ENCODE measurements at places on chromosomes 1 and 21.

GRCh38 chr1:234322979-234323378, 50.3 kb upstream of the COA6 start:
- DNase-seq = no peak

GRCh38 chr1:59565611-59566410, 248.9 kb upstream of the HOOK1 start:
- no peak for DNase-seq

GRCh38 chr1:78143673-78144072, 97.9 kb downstream of the GIPC2 start:
- no peak for DNase-seq

- no peak for DNase-seq
Measured at GRCh38 chr1:40405812-40406211, 32.3 kb downstream of the SMAP2 start.

DNA sequence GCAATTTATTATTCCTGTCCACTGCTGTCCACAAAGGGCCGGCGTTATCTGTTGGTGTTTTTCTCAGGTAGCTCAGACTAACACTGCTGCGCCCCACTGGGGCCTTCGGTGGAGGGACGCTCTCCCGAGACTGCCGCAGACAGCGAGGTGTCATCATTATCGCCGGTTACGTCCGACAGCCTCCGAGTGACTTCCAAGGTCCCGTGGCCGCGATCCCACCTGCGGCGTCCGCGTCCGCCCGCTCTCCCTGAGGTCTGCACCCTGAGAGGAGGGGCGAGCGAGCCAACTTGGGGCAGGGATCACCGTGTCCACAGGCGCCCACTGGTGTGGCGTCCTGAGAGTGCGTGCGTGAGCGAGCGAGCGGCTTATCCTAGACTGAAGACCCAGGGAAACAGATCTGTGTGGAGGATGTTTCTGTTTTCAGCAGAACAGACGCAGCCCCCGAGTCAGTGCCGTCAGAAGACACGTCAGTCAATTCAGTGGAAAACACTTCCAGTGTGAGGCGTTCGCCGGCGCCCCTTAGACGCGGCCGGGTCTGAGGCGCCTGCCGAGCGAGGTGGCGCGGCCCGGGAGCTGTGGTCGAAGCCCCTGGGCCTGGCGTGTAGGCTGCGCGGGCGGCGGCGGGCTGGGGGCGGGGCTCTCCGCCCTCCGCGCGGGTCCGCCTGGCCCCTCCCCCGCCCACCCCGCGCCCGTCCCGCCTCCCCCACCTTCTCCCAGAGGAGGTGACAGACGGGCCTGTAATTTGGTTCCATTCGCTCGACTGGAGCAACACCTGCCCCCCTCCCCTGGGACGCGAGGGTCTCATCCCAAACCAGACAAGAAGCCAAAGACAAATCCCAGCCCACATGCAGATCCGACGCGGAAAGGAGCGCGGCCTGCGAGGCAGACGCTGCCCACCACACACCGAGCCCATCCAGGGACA, 12.6 kb downstream of the NHLH2 start:
- no peak for DNase-seq

DNA sequence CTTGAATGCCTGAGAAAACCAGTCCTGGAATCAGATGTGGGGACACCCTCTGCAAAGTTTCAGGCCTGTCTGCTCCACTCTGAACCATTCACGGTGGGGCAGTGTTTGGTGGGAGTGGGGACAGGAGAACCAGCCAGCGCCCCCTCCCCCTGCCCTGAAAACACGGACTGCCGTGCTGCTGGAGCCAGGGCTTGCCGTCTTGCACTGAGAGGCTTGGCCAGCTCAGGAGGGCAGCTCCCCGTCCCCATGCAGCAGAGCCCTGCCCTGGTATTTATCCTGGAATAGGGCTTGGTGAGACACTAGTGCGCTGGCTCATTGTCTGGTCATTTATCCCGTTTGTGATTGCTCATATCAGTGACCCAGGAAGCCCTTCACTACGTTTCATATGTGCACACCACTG, 3.9 kb downstream of the S100B start:
- DNase-seq = no peak

- no peak for DNase-seq
Measured at GRCh38 chr1:47675721-47676120, 237.9 kb downstream of the FOXD2 start.

GRCh38 chr1:219676012-219676765, 63.3 kb upstream of the ZC3H11B start:
- no peak for DNase-seq

DNA sequence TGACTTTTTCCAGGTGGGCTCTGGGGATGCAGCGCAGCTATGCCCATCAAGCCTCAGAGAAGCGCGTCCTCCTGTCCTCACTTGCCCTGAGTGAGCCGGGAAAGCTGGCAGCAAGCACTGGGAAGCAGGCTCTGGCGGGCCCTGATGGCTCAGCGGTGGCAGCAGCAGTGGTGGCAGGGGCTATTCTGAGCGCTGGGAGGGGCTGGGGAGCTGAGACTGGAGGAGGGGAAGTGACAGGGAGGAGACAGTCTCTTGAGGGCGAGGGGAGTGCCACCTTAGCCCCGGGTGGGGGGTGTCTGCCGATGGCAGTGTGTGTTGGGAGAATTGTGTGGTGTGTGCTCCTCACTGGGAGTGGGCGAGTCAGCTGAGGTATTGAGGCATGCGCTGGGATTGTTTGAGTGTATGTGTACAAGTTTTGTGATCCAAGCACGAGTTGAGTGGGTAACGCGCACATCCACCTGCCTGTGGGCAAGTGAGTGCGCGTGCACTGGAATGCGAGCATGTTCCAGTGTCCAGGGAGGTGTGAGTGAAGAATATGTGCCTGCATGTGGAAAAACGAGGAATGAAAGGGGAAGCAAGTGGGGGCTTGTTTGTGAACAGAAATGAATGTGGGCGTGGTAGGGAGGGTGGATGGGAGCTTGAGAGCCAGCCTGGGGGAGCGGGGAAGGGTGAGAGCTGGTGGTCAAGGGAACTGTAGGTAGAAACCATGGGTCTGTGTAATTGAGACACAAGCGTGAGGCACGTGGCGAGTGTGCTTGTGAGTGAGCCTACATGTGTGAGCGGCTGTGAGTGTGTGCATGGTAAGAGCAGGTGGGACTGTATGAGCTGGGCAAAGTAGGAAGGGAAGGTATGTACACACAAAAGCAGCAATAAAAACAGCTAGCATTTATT, 2.9 kb upstream of the FOXO6 start:
- DNase-seq = no peak

- DNase-seq = no peak
Measured at GRCh38 chr1:229260297-229260696, 10.6 kb upstream of the RAB4A start.

- DNase-seq = no peak
Measured at GRCh38 chr21:37974081-37974480, 57.8 kb upstream of the KCNJ6 start.

- no peak for DNase-seq
Measured at GRCh38 chr1:207407655-207408260, 46.4 kb upstream of the CR2 start.

- no peak for DNase-seq
Measured at GRCh38 chr21:46361176-46361575, 37.2 kb downstream of the PCNT start.

DNA sequence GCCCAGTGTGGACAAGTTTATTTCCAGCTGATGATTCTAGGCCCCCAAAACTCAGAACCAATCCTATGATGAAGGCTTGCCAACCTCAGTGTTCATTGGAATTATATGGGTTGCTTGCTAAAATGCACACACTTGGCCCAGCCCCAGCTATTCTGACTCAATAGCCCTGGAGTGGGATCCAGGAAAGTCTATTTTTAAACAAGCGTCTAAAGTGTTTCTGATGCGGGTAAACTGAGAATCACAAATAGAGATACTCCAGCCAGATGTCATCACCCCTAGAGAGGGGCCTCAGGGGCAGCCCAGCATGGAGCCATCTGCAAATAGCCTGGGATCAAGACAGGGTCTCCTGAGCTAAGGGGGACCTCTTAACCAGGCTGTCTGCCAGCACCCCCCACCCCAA, 46.0 kb downstream of the PKP1 start:
- no peak for DNase-seq

DNA sequence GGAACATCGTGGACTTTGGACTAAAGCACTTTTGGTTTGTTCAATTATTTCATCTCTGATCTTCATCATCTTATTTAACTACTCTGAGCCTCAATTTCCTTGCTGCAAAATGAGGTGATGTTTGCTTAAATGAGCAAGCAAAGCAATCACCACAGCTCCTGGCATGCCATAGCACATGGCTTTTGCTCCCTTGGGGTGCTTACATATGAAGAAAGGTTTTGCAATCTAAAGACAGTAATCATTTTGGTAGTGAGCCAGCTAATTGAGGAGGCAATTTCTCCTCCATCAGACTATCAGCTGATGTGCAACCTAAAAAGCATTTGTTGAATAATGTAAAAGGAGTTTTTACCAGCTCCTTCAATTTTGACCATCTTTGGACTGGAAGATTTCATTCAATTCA, 68.8 kb upstream of the KCNJ15 start:
- DNase-seq = no peak

- no peak for DNase-seq
Measured at GRCh38 chr21:46411236-46411635, 47.5 kb upstream of the DIP2A start.

DNA sequence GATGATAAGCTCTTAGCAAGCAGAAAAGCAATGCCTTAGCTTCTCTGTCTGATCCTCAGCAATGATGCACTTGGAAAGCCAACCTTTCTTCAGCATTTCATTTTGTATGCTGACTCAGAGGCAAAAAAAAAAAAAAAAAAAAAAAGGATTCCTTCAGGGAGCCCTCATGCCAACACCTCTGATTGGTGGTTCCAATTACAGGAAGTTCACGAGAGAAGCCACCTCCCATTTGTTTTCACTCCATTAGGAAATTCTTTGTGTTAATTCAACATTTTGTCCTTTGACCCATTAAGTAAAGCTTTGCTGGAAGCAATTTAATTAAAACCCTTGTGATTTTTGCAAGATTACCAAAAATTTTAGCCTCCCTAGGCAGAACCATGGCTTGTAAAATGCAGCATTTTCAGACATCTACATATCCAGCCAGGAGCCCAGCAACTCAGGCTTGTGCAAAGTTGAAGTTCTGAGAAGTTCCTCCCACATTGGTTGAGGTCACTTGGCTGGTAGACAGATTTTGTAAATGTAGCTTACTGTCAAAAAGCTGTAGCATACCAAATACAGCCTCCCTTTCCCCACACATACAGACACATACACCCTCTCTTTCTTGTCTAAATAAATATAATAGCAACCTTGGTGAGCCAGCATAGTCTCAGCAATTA, 27.1 kb upstream of the VTCN1 start:
- DNase-seq = no peak
